A549 treated with RU486 at 1 μM for 4 hours (cell line): ENCODE measurements at places on chromosomes 12 and 14. TPM values are rescaled to one million over a fixed set of nuclear protein-coding genes. Genes with fewer than 3 reads are reported as not detected.

The GPR84 gene
- total RNA-seq, result not detected in 5 replicates

The GALNT6 gene
- 2.6 to 4.3 TPM (median 4.0 TPM) in 5 replicates for total RNA-seq

The TAS2R42 gene
- total RNA-seq, result not detected in 5 replicates

The VSIG10 gene
- total RNA-seq, result 17.5 to 24.1 TPM (median 19.0 TPM) in 5 replicates

The CLEC4C gene
- not detected in 5 replicates for total RNA-seq

The DHRS2 gene
- 5.7 to 10.2 TPM (median 7.7 TPM) in 5 replicates for total RNA-seq
